SK-MEL-5 (cell line): ENCODE measurements at places on chromosomes 6 and 20.

DNA sequence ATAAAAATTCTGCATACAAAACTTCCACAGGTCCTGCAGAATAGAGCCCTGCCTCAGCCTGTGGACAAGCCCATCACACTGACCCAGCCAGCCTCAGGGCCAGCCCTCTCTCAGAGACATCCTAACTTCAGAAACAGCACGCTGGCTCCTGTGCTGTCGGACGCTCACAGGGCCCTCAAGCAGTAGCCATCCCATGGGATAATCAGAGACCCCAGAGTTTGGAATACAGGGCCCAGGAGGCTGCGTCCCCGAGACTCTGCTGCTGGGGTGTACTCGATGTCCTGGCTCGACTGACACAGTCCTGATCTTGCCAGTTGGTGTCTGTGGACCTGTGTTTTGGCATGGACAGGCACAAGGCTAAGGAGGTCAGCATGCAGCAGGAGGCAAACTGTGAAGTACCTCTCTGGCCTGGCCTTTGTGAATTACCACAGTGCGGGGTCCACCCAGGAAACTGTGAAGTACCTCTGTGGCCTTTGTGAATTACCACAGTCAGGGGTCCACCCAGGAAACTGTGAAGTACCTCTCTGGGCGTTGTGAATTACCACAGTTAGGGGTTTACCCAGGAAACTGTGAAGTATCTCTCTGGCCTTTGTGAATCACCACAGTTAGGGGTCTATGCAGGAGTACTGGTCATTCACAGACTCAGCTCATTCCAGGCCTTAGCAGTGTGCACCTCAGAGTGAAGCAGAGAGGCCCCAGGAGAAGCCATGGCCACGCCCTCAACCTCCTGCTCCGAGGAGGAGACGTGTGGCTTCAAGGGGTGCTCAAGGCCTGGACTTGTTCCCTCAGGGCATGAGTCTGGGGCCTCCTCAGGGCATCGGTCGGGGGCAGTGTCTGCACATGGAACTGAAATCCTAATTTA is 212.4 kb downstream of the SYNDIG1 start:
- DNase-seq = no peak

DNA sequence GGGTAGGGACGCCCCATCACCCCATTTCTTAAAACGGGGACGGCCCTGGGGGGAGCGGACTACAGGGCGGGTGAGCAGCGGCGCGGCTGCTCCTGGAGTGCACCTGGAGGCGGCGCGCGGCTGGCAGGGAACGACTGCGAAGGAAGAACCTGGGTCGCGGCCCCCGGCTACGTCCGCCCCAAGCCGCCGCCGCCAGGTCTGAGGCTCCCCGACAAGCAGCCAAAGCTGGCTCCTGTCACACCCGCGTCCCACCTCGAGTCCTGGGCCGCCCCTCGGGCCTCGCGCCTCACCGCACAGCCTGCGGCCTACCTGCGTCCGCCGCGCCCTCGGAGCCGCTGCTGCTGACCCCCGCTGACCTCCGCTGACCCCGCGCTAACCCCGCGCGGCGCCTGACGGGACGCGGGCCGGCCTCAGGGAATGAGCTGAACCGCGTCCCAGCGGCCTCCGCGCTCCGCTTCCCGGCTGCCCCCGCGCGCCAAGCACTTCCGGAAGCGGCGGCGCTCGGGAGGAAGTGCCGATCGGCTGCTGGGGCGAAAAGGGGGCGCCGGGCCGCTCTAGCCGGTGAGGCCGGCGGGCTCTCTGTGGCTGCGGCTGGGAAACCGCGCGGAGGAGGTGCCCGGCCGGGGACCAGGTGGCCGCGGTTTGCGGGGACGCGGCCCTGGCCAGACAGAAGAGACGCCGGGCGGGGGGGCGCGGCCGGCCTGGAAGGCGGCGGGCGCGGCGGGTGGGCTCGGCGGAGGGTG is at the start of the genes ARFRP1 and ZGPAT:
ARFRP1 (minus strand) TSS at position 419 of the 743 bp plus-strand sequence. CDS start 885 bp downstream, outside the sequence.
ZGPAT (plus strand) TSS at position 482 of the 743 bp plus-strand sequence. CDS start 542 bp downstream, outside the sequence.
- DNase-seq = peak; percentile 81

GRCh38 chr6:33170176-33171015 is 21.9 kb downstream of the COL11A2 start:
- no peak for DNase-seq

DNA sequence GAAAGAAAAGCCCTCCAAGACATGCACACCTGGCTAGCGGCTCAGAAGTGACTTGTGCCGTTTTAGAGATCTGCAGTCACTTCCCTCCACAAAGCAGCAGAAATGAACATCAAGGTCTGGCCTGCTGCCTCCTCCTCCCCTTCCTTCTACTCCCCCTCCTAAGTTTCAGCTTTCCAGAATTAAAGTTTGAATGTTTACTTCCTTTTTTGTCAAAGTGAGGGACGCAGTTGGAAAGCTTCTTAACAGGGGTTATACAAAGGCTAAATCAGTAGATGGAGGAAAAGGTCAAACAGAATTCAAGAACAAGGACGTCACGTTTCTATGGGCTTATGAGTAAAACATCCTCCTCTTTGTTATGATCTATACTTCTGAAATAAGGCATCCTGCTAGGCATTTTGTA is 227.7 kb downstream of the SLC35F1 start:
- no peak for DNase-seq

GRCh38 chr6:132752255-132752654 is 5.4 kb downstream of the VNN2 start:
- DNase-seq = no peak

- no peak for DNase-seq
Measured at GRCh38 chr6:8948733-8949132, 513.4 kb upstream of the SLC35B3 start.

DNA sequence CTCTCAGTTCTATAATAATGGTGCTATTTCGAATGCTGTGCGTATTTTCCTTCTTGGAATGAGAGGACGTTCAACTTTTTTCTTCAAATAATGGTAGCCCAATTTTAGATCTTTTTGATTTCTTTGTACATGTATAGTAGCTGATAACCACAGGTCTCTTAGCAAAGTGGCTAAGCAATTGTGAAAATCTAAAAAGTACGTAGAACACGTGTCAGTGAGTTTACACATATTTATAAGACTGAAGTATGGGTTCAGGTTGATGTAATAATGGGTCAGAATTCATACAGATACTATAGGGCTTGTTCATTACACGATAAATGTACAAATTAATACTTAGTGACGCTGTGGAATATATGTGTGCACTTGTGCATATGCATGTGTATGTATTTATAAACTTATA is 1.3 kb downstream of the SMIM13 start:
- DNase-seq = no peak

DNA sequence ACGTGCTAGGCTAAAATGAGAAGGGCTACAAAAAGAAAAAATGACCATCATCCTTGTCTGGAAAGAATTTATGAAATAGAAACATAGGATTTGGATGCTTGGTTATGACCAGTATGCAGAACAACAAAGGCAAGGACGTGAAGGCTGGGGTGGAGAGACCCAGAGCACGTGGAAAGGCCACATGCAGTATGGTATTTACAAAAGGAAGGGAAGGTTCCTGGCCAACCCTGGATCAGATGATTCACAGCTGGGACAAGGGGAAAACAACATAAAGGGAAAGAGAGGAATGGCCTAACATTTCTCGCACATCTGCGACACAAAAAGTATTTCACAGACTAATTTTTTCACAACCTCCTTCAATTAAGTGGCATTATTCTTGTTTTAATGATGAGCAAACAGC is 8.2 kb downstream of the STX7 start:
- peak; percentile 46 for DNase-seq

DNA sequence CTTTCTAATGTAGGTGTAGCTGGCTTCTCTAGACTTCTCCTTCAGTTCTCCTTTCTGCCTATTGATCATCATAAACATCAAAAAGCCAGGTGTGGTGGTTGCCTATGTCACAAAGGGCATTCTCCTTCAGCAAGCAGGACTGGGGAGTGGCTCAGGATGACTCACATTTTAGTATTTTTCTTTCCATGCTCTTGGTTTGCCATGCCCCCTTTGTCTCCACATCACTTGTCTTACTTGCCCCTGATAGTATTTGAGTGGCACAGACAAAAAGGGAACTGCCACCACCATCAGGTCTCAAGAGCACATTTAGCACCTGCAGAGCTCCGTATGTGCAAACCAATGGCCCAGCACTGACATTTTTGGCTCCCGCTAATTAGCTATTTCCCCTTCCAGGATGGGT is 698.8 kb downstream of the DHX35 start:
- DNase-seq = no peak

GRCh38 chr20:4876731-4877130 is 124.6 kb downstream of the SLC23A2 start:
- no peak for DNase-seq

DNA sequence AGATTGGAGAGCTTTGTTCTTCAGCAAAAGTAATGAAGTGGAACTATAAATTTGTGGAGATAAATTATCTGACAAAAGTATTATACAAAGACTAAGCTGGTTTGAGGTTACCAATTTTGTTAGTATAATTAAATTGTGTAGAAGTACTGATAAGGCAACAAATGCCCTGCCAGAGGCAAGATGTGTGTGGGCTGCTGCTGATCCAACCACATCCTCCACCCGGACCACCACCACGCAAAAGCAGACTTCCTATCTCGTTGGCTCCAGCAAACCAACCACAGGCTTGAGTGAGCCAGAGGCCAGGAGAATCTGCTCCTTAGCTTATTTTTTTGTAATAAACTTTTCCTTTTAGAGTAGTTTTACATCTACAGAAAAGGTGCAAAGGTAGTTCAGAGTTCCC is 1.1 kb upstream of the MYLK4 start:
- no peak for DNase-seq

GRCh38 chr6:160520043-160520904 is 143.8 kb downstream of the LPA start:
- DNase-seq = peak; percentile 66

GRCh38 chr6:18388271-18388670 is 1.1 kb downstream of the RNF144B start:
- DNase-seq = peak; percentile 28

- no peak for DNase-seq
Measured at GRCh38 chr20:13581451-13581850, 57.3 kb downstream of the TASP1 start.

GRCh38 chr20:48899881-48900280 is 21.6 kb upstream of the ARFGEF2 start:
- DNase-seq = no peak

DNA sequence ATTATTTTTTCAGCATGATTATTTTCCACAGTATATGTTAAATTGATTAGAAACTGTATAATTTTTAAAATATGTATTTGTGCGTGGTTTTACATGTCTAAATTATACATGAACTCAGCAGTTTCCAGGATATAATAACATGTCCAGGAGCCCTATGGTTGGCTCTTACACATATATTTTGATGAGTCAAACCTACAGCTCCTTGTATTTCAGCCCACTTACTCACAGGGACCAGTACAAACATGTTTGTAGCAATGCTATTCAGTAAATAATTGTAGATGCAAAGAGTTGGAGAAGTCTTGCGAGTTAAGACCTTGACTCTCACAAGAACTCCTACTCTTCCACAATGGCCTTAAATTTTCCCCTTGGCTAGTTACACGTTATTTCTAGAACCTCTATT is 107.2 kb upstream of the SASH1 start:
- no peak for DNase-seq

DNA sequence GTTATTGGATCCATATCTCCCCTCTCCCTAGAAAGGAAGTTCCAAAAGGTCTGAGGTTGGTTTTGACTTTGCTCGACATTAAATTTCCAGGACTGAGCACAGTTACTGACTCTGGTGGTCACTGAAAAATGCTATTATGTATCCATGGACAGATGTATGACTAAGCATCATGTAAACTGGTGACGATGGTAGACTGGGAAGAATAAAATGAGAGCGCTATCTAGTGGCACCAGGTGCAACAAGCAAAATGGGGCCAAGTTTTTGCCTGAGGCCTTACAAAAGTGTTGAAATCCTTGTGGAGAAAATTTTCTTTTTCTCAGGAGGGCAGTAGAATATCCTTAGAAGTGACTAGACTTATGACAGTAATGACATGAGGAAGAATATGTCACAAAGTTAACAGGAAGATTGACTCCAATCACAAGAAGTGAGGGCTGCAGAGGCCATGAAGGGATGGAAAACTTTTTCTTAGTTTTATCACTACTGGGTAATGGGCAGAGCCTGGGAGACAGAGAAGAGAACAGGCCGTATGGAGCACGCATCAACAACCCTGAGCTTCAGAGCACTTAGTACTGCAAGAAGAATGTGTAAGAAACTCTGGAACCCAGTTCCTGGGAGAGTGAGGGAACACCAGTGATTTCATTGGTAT is 88.9 kb upstream of the ELOVL5 start:
- peak; percentile 91 for DNase-seq

GRCh38 chr6:72262254-72262653 is 359.6 kb upstream of the KCNQ5 start:
- DNase-seq = no peak

DNA sequence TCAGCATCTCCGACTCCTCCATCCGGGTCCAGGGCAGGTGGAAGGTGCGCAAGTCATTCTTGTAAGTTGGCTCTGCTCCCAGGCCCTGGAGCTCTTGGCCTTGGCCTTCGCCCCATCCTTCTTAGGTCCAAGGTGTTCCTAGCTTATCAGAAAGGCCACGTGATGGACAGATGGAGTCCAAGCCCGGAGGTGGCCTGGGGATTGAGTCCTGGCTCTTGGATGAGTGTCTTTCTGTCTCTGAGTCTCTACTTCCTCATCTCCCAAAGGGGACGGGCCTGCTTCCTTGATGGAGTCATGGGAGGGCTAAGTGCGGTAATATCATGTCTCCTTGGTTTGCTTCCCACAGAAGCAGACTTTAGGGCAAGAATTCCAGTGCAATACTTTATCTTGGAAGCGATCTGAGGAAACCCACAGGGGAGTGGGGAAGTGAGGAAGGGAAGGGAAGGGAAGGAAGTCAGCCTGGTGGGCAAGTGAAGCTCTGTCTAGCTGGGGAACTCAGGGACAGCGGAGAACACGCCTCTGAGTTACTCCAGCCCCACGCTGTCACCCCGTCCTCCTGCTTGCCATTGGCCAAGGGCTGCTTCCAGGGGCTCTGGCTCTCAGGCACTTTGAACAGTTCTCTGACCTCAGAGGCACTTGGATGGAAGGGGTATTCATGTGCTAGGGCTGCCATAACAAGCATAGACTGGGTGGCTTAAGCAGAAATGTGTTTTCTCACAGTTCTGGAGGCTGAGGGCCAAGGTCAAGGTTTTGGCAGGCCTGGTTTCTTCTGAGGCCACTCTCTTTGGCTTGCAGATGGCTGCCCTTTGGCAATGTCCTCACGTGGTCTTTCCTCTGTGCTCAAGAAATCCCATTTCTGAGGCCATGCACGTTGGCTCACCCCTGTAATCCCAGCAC is 4.8 kb downstream of the LBP start:
- DNase-seq = no peak

- peak; percentile 38 for DNase-seq
Measured at GRCh38 chr6:4941782-4942672, 61.8 kb downstream of the RPP40 start.

- no peak for DNase-seq
Measured at GRCh38 chr6:97864826-97865225, 581.8 kb upstream of the MMS22L start.

GRCh38 chr20:50120935-50121693 is 8.2 kb upstream of the UBE2V1 start:
- DNase-seq = peak; percentile 85

GRCh38 chr6:6891949-6892461 is 215.8 kb upstream of the RREB1 start:
- DNase-seq = no peak
